ENCODE measurements at places on chromosomes 3 and 15.

DNA sequence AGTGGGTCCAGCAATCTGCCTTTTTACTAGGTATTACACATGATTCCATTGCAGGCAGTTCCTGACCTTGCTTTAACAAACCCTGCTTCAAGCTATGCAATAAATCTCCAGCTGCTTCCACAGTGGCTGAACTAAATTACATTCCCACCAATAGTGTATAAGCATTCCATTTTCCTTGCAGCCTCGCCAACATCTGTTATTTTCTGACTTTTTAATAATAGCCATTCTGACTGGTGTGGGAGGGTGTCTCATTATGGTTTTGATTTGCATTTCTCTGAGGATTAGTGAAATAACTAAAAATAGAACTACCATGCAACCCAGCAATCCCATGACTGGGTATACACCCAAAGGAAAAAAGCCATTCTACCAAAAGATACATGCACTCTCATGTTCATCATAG is 36.4 kb upstream of the DNAJC13 start:
- DNase-seq = no peak

- peak; percentile 72 for DNase-seq
These were observed 253.0 kb upstream of the RASGRP1 start for GRCh38 chr15:38817427-38818156.

DNA sequence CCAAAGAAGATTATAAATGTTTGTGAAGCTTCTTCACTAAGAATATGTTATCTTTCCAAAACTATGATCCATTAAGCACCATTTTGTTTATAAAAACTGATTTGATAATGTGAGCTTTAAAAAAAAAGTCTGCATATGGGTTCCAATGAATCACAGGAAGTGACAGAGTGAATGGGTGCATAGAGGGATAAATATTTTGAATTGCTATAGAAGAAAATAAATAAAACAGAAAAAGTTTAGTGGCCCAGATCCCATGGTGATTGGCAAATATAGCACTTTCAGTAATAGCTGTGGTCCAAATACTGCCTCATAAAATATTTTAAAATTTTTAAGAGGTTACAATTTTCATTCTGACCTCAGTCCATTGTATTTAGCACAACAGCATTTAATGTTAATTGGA is 19.2 kb downstream of the CPA3 start:
- no peak for DNase-seq

DNA sequence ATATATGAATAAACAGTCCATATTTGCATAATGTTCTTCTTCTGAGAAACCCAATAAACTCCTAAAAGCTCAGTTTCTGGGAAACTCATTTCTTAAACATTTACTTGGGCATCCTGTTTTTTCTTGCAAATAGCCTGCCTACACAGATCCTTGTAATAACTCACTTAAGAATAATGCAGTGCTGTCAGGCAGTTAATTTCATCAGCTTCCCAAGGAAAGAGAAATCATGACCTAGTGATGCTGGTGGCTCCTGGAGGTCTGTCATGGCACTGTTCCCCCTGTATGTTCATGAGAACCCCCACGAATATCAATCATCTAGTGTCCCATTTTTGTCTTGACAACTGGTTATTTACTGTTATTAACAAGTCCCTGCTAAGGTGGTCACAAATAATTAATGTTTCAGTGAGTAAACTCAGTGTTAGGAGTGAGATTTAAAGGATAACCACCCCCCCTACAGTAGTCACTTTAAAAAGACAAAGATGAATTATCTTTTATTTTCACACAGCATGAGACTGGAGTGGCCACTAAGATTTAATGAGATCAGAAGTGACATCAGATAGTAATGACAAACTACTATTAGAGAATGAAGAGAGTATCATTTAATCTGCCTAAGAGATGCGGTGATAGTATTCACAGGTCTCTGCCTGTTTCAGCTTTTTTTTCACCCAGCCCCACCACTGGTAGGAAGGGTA is 279.5 kb upstream of the NECTIN3 start:
- DNase-seq = no peak

DNA sequence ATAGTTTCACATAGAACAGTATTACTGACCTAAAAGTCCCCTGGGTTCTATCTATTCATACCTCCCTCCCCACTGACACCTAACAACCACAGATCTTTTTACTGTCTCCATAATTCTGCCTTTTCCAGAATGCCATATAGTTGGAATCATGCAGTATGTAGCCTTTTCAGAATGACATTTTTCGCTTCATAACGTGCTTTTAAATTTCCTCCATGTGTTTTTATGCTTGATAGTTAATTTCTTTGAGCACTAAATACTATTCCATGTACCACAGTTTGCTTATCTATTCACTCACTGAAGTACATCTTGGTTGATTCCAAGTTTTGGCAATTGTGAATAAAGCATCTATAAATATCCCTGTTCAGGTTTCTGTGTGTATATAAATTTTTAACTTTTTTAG is 77.7 kb upstream of the GPR149 start:
- no peak for DNase-seq

GRCh38 chr3:81378552-81379293 is 382.7 kb downstream of the GBE1 start:
- DNase-seq = no peak

DNA sequence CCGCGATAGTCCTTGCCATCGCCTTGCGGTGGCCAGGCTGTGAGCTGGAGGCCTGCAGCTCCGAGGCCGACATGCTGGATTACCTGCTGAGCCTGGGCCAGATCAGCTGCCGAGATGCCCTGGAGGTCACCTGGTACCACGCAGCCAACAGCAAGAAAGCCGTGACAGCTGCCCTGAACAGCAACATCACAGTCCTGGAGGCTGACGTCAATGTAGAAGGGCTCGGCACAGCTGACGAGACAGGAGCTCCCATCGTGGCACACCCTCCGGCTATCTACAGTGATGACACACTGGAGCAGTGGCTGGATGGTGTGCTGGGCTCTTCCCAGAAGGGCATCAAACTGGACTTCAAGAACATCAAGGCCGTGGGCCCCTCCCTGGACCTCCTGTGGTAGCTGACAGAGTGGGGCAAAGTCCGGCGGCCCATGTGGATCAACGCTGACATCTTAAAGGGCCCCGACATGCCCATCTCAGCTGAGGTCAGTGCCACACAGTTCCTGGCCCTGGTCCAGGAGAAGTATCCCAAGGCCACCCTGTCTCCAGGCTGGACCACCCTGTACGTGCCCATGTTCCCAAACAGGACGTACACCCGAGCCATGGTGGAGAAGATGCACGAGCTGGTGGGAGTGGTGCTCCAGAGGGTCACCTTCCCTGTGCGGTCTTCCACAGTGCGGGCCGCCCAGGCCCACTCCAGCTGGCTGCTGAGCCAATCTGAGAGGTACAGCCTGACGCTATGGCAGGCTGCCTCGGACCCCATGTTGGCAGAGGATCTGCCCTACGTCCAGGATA is 70.2 kb downstream of the FAM43A start:
- no peak for DNase-seq

GRCh38 chr3:5302661-5303060 is 115.2 kb downstream of the EDEM1 start:
- DNase-seq = no peak

DNA sequence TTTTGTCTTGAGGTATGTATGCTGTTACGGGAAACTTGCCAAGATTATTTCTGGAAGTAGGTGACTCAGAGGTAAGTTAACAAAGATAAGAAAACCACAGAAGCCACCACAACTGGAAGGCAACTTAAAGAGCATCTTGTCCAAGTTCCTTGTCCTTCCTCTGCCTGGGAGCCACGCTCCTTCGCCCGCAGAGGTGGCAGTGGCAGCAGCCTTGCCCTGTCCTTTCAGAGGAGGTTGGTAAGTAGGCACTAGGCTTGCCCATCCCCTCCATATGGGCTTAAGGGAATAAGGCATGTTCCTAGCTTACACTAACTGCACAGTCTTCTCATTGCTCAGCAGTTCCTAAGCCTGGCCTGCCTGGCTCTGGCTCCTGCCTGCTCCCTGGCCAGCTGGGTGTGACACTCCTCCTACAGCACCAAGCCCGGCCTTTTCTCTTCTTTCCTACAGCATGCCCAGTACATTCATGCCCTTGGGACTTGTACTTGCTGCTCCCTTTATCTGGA is 48.0 kb upstream of the RAB6B start:
- no peak for DNase-seq

GRCh38 chr3:32946973-32947788 is 4.3 kb upstream of the CCR4 start:
- DNase-seq = no peak

- no peak for DNase-seq
These were observed 225.6 kb upstream of the UBE2E1 start for GRCh38 chr3:23580096-23580713.

DNA sequence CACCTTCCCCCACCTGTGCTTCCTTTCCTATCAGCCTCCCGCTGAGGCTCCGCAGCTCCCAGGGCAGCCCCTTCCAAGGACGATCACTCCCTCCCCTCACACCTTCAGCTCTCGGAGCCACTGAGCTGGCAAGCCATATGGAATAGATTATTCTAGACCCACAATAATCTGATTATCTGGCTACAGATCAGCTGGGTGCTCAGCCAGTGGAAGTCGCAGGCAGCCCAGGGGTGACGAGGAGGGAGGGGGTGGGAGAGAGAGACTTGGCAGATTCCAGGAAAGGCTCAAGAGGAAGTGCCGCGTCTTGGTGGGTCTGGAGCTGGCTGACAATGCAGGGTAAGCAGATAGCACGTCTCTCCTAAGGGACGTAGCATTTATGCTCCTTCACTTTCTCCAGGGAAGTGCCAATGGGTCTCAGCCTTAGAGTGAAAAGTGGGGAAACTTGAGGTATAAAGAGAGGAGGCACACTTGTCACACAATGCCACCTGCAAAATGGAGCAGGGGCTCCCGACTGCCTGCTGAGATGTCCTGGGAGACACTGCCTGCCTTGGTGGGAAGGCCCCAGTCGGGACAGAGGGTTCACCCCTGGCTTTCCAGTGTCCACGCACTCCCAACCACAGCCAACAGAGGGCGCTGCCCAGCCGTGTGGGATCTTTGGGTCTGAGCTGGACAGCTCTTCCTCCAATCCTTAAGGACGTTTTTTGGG is 9.4 kb upstream of the MESP1 start:
- peak; percentile 39 for DNase-seq

- no peak for DNase-seq
These were observed 19.8 kb downstream of the CYP19A1 start for GRCh38 chr15:51318382-51319150.

DNA sequence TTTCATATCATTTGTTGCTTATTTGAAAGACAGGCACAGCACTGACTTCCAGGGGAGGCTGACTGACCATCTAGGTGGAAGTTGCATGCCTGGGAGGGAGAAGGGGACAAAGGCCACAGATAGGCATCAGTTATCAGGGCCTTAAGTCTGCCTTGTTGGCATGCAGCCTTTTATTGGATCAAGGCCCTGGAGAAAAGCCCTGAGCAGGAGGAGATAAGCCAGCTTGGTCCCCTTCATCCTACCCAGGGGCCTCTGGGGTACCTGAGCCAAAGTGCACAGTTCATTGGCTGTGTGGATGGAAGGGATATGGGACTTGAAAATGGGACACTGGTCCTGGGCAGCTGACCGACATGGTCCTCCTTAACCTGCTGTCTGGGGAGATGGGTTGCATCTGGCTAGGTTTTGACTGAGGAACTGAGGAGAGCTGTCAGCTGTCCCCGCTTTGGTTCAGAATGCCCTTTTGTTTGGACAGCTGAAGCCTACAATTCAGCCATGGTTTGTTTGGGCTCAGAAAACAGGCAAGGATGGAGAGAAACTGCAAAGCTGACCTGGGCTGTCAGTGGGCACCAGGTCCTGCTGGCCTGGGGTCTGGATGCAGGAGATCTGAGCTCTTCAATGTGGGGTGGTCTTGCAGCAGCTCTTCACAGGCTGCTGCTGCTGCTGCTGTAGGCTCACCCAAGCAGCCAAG is 60.0 kb downstream of the FLNB start:
- no peak for DNase-seq

GRCh38 chr15:69210574-69210973 is 50.1 kb downstream of the GLCE start:
- DNase-seq = no peak

- no peak for DNase-seq
These were observed 3.2 kb downstream of the PTPRG start for GRCh38 chr3:61564395-61565059.

DNA sequence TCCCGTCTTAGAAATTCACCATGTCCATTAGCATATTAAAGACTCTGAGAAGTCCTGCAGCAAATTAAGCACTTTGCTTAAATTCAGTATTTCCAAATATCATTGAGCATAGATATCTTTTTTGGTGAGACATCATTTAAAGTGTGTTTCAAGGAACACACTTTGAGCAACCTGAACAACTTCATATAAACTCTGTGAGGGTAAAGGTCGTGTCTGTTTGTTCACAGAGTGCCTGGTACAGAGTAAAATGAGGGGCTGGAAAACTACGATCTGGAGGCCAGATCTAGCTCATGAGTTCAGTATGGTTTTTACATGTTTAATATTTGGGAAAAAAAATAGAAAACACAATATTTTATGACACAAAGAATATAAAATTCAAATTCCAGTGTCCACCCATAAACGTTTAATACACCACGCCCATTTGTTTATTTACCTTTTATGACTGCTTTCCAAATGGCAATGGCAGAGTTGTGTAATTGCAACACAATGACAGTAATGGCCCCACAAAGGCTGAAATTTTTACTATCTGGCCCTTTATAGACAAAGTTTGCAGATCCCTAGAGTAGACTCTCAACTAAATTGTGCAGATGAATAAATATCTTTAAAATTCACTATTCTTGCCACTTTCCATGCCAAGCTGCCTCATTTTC is 67.4 kb downstream of the SNTN start:
- DNase-seq = no peak

DNA sequence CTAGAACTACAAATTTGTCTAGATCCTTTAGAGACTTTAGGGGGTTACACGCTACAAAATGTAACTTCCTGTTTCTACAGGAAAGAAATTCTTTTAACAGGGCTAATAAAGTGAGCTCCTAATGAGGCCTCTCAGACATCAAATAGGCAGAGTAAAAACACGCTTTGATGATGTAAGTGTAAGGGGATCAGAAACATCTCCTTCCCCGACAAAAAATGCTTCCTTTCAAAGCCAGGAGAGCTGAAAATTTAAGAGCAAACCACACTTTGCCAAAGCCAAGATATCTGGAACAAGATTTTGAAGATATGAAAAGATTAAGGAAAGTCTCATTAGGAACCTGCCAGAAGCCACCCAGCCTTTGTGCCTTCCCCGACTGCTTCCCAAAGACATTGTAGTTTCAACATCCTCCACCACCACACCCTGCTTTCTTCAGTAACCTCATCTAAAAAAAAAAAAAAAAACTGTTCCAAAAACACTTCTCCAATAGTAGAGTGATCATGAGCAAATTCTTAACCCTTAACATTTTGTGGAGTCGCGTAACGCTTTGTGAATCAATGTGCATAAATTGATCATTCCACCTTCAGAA is 505.0 kb upstream of the THBS1 start:
- no peak for DNase-seq

DNA sequence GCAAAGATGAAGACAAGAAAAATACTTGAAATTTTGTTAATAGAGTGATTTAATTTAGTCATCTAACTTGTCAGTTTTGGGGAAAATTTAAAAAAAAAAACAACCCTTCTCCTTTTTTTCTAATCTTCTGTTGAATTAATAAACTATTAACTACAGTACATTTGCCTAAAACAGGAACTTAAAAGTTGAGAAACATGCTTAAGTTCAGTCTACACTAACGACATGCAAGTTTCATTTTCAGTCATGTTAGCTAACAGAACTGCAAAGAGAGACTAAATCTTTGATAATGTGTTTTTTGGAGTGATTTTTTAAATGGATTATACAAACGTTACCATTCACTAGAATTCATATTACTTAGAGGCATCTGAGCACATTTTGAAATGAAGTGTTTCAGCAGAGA is 71.9 kb upstream of the MBNL1 start:
- no peak for DNase-seq

Measured in stimulated activated CD8-positive, alpha-beta memory T cell treated with anti-CD3 and anti-CD28 coated beads, Interleukin-12 subunit alpha, Interleukin-12 subunit beta, amount 100 ng/mL, for 1 hour (primary cell).